Stimulated activated CD8-positive, alpha-beta memory T cell treated with anti-CD3 and anti-CD28 coated beads, Interleukin-4, amount 100 ng/mL, for 48 hours (primary cell): ENCODE measurements at places on chromosomes 2 and 18.

GRCh38 chr2:29106980-29107388 is 8.2 kb upstream of the CLIP4 start:
- DNase-seq, result no peak

DNA sequence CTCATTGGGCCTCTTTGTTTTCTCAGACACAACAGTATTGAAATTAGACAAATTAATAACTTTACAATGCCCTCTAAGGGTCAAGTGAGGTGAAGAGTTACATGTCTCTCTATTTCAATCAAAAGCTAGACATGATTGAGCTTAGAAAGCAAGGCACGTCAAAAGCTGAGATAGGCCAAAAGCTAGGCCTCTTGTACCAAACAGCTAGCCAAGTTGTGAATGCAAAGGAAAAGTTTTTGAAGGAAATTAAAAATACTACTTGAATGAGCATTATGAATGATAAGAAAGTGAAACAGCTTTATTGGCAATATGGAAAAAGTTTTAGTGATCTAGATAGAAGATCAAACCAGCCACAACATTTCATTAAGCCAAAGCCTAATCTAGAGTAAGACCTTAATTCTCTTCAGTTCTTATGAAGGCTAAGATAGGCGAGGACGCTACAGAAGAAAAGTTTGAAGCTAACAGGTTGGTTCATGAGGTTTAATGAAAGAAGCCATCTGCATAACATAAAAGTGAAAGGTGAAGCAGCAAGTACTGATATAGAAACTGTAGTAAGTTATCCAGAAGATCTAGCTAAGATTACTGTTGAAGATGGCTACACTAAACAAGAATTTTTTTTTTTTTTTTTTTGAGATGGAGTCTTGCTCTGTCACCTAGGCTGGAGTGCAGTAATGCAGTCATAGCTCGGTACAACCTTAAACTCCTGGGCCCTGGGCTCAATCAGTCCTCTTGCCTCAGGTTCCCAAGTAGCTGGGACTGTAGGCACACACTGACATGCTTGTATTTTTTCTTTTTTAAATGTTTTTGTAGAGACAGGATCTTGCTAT is 65.5 kb downstream of the FAM117B start:
- no peak for DNase-seq

DNA sequence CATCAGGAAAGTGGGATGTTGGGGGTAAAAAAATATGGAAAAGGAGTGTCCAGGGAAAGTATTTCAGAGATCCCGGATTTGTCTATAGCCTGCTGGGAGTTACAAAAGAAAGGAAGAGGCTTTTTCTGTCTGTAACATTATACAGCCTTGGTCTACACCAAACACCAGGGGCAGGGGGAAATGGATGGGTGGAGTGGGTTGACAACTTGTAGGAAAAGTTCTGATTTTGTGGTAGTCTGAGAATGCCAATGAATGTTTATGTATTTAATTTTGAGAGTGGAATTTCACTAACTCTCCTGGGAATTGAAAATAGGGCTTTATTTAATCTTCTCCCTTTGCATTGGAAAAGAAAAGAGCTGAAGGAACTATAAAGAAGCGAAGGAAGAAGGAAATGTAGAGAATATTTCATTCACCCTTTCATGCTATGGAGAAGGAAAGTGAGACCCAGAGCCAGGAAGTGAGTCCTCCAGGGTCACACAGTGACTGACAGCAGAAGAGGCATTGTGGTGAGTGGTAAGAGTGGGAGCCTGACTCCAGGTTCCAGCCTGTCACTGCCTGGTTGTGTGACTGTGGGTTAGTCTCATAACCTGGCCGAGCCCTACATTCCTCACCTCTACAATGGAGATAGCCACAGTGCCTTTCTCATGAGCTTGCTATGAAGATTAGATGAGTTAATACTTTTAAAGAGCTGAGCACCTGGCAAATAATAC is 346.3 kb upstream of the TNP1 start:
- no peak for DNase-seq

DNA sequence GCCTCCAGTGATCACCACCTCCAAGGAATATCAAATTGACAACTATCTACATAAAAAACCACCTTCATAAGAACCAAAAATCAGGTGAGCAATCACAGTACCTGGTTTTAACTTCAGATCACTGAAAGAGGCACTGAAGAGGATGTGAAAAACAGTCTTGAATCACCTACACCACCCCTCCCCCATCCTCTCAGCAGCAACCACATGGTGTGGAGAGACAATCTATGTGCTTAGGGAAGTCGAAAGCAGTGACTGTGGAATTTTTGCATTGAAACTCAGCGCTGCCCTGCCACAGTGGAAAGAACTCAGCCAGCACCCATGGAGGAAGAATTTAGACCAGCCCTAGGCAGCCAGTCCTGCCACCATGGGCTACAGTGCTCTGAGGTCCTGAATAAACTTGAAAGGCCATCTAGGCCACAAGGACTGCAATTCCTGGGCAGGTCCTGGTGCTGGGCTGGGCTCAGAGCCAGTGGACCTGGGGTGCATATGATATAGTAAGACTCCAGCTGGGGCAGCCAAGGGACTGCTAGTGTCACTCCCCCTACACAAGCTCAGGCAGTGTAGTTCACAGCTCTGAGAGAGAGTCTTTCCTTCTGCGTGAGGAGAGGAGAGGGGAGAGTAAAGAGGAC is 75.6 kb downstream of the ATL2 start:
- DNase-seq, result peak; percentile 40

GRCh38 chr2:25042321-25043240 is 705 bp downstream of the EFR3B start:
- DNase-seq, result peak; percentile 40

GRCh38 chr18:70380915-70381896 is 92.4 kb downstream of the SOCS6 start:
- DNase-seq, result no peak

DNA sequence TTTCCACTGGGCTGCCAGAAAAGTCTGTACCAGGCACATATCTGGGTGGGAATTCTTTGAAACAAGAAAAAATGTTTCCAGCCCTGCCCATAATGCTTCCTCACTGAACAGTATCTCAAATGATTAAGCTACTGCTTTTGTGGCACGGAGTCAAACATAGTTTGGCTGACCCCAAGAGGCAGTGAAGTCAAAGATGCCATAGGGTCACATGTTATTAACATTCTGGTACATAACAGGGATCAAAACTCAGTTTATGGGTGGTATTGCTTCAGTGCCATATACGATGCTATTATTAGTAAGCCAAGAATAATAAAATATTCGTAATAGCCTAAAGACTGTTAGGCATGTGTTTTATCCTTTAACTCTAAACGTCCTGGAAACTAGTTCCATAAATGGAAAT is 112.4 kb downstream of the FEZ2 start:
- no peak for DNase-seq

GRCh38 chr2:111627256-111627655 is 256.7 kb downstream of the ANAPC1 start:
- no peak for DNase-seq

- DNase-seq, result peak; percentile 58
Measured at GRCh38 chr2:62208758-62209114, 12.8 kb downstream of the B3GNT2 start.

DNA sequence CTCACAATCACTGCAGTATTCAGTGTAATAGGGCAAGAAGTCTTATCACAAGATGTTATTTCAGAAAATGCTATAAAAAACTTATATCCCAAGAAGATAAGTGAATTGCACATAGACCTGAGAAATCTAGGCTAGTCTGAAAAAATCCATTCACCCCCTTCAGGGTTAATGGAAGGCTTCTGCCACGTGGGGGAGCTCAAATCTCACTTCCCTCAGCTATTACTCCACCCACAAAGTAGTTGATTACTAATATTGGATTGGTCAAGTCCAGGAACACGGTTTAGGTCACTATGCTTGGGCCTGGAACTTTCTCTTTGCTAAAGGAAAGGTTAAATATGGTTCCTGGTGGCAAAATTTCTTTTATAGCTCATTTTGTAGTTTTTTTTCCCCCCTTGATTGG is 51.2 kb upstream of the ADAM23 start:
- peak; percentile 48 for DNase-seq

DNA sequence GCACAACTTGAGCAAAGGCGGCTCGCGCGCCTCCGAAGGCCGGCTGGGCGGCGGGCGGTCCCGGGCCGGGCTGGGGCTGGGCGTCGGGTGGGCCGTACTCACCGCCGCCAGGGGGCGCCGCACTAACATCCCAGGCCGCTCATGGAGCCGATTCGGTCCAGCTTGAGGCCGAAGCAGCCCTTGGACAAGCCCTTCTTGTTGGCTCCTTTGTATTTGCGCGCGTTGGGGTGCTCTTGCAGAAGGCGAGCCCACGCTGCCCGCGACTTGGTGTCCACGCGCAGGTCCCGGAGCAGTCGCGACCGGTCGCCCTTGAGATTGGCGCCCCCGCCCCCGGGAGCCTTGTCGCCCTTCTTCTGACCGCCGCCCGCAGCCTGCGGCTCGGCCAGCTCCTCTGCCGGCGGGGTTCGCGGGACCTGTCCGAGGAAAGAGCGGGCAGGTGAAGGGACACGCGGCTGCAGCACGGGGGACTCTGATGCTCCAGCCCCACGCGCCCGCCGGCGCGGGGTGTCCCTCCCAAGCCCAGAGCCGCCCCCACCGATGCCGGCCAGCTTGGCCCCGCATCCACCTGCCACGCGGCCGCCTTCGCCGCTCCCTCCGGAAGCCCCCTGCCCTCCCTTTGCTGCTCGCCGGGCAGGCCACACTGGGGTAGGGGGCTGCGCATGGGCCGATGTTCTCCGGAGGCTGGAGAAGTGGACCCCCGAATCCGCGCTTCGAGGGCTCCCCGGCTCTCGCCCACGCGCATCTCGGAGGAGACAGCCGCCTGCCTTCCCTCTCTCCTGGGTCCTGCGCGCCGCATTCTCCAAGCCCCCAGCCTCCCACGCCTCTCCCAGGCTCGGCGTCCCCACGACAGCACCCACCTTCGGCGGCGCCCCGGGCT is 655 bp downstream of the NPPC start:
- DNase-seq, result peak; percentile 85

GRCh38 chr2:112750560-112750843 is 13.9 kb downstream of the CKAP2L start:
- DNase-seq, result no peak

DNA sequence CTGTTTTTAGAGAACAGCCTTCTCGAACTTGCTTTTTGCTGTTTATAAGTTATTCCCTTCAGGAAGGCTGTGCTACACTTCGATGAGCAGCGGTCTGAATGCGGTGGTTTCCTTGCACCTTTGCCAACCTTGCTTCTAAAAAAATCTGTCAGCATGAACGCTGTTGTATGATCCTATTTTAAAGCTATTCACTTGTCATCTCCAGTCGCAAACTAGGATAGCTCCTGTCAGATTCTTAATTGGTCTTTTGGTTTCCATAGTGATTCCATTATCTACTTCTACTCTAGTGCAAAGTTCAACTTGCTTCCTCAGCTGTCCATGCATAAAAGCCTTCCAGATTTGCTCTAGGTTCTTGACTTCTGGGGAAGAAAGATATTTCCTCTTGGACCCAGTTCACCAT is 76.3 kb upstream of the GALNT3 start:
- DNase-seq, result no peak

DNA sequence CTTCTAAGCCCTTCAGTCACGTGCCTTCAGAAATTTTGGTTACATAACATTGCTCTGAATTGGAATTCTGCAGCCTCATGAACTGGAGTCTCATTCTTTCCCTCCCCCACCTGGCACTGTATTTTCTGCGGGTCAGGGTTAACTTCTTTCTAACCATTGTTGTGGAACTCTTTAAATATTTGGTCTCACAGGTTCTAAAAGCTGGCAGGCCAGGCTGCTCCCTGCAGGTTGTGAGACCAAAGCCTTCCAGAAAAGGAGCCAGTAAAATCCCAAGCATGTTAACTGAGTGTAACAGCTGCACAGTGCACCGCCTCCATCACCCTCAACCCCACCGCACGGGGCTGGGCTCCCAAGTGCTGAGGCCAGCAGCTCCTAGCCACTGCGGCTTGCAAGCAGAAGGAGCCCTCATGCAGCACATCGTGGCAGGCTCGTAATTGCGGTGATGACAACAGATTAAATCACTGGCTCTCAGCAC is 174.1 kb upstream of the ALPP start:
- DNase-seq, result no peak

GRCh38 chr2:20526160-20526559 is 79.3 kb downstream of the RHOB start:
- no peak for DNase-seq

DNA sequence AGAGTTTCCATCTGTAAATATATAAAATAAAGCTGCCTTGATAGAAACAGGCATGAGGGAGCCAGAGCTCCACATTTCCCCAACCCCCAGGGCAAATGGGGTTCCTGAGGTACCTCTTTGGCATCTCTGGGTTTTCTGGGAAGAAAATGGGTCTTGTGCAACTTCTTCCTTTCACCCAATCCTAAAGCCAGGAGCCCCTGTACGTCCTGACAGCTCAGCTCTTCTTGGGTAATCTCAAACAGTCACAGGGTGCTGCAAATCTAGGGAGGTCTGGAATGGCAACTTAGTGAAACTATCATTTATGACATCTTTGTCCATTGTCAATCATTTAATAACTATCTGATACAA is 36.6 kb upstream of the STAT1 start:
- DNase-seq, result no peak

- peak; percentile 39 for DNase-seq
Measured at GRCh38 chr2:200466425-200467418, 43.1 kb downstream of the KCTD18 start.

- DNase-seq, result no peak
Measured at GRCh38 chr2:221635949-221636348, 63.8 kb upstream of the EPHA4 start.

GRCh38 chr2:166257859-166258258 is 117.9 kb downstream of the SCN9A start:
- no peak for DNase-seq

- no peak for DNase-seq
Measured at GRCh38 chr18:32060026-32060425, 31.6 kb upstream of the RNF138 start.

DNA sequence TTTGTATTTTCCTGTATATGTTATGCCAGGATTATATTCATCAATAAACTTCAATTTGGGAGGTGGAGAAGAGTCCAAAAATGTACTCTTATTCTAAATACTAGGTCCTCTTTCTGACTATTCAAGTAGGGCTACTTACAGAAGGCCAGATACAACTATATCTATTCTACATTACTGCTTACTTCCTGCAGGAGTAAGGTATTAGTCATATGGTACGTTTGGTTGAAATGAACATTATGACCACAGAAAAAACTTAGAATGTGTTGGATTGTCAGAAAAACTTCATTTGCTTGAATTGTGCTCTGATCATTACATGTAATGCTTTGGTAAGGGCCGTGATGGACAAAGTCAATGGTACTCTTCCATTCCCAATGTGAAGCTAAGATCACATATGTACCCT is 35.0 kb downstream of the STAT4 start:
- DNase-seq, result no peak

- DNase-seq, result no peak
Measured at GRCh38 chr2:108573061-108573460, 38.8 kb downstream of the LIMS1 start.

DNA sequence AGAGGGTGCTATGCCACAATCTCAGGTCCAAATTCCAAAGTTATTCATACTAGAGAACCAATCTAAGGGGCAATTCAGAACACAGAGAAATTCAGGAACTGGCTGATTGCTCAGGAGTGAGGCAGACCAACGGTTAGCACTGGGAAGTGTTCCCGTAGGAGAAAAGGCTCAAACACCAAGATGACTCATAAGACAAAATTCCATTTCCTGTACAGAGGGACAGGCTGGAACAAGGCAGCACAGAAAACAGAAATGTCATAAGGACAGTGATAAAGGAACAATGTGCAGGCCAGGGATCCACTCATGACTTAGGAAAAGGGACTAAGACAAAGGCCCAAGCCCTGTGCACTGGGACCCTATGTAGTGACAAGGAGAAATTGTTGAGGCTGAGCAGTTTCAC is 54.2 kb downstream of the PDE1A start:
- no peak for DNase-seq

- no peak for DNase-seq
Measured at GRCh38 chr2:130787841-130788240, 32.5 kb downstream of the AMER3 start.
